ENCODE measurements at places on chromosomes 13 and 19.
A peak's percentile ranks its signal among the peaks of the same experiment; 100 is the strongest.

- DNase-seq, result no peak
Measured at GRCh38 chr13:32354040-32354439, 38.7 kb downstream of the BRCA2 start.

- DNase-seq, result no peak
Measured at GRCh38 chr19:776549-776948, 20.7 kb upstream of the PTBP1 start.

DNA sequence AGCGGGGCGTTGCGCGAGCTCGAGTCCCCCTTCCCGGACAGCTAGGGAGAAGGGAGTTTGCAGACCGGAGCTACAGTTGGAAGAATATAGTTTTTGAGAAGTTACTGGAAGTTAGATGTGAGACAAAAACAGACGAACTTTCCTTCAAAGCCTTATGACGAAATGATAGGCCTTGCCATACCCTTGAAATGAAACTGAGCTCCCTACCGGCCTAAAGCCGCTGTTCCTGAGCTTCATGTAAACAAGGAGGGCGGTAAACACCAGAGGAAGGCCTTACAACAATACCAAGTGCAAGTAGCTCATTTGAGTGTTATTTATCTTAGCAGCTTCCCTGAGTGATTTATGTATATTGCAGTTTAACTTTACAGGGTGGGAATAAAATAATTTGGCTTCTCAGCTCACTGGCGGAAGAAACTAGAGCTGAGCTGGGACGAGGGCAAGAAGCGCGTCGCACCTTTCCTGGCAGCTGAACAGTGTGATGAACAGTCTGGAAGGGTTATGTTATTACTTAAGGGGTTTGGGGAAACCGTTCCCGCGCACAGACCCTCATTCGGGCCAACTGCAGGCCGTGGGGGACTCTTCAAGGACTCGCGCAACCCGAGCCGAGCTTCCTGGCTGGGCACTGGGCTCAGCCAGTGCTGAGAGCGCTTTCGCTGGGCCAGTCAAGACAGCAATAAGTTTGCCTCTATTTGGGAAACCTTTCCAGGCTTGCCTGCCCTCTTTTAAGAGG, 111.2 kb downstream of the KCNRG start:
- DNase-seq, result no peak

DNA sequence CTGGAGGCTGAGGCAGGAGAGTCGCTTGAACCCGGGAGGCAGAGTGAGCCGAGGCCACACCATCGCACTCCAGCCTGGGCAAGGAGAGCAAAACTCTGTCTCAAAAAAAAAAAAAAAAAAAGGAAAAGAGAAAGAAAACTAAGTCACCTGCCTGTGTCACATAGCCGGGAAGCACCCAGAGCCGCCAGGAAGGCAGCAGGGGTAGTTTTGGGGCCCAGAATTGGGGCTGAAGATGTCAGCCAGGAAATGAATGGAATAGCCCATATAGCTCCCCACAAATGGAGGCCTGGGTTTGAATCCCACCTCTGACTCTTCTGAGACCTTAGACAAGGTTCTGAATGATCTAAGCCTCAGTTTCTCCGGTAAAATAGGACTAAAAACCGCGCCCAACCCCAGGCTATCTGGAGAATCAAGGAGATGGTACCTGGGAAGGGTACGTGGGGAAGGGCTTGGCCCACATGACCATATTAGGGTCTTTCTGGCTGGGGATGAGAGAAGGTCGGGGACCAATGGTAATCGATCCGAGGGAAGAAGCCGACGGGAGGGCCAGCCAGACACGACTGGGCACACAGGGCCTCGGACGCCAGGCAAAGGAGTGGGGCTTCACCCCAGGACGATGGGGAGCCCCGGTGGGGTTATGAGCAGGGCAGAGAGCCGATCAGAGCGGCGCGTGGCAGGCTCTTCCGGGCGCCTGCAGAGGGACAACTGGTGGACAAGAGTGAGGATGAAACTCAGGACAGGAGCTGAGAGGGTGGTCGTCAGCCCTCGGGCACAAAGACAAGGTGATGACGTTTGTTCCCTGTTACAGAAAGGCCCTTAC, 14.4 kb downstream of the CCDC124 start:
- no peak for DNase-seq

- peak; percentile 68 for DNase-seq
Measured at GRCh38 chr19:7870571-7871436, 3.4 kb downstream of the PRR36 start.
